ENCODE measurements at places on chromosomes 5 and 9.

- no peak for DNase-seq
Observed at GRCh38 chr5:170614720-170615119, 110.9 kb downstream of the KCNIP1 start.

DNA sequence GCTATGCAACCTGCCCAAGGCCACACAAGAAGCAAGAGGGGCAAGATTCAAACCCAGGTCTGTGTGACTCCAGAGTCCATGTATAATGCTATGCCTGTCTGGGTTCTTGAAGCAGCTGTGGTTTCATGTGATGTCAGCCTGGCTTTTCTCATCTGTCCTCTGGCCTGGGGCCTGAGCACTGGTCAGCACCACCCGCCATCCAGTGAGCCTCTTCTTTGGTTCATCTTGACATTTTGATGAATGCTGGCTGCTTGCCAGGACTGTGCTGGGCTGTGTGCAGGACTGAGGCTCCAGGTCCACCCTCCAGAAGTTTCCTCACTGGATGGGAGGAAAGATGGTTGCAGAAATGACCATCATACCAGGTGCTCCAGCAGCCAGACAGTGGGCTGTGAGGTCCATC lies 61.5 kb downstream of the TSTD2 start:
- no peak for DNase-seq

- no peak for DNase-seq
Observed at GRCh38 chr9:129635099-129636065, 6.6 kb downstream of the ASB6 start.

DNA sequence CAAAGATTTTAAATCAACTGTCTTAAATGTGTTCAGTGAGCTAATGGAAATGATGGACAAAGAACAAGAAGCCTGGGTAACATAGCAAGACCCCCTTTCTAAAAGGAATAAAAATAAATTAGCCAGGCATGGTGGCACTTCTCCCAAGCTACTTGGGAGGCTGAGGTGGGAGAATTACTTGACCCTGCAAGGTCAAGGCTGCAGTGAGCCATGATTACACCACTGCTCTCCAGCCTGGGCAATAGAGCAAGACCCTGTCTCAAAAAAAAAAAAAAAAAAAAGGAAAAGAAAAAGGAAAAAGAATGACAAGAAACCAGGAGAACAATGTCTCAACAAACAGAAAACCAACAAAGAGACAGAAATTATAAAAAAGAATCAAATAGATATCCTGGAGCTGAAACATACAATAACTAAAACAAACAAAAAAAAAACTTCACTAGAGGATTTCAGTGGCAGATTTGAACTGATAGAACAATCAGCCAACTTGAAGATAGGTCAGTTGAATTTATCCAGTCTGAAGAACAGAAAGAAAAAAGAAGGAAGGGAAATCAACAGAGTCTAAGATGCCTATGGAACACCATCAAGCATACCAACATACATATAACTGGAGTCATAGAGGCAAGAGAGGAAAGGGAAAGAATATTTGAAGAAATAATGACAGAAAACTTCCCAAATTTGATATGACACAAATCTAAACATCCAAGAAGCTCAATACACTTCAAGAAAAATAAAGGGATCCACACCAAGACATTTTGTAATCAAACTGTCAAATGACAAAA lies 16.8 kb upstream of the SLC35D2 start:
- DNase-seq, result no peak

GRCh38 chr5:61440596-61440995 lies 108.5 kb downstream of the ZSWIM6 start:
- DNase-seq, result no peak

DNA sequence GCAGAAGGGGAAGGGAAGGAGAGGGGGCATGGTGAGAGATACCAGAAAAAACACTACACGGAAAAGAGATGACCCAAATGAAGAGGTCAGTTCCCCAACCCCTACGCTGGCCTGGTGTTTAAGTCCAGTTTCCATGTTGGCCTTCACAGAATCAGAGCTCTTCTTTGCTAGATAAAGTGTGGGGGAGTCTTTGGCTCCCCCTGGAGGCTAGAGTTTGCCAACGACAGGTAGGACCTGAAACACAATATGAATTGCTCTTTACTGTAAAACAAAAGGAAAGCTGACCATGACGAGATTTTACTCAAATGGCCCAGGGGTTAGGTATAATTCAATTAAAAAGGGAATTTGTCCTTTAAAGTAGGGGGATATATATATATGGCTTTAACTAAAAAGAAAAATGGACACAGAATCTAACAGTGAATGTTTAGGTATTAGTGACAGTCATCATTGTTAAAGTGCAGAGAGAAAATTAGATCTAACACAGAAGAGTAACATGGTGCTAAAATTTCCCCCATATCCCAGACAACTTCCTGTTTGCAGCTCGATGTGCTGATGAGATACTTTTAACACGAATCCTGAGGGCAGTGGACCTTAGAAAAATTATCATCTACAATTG lies 92.0 kb downstream of the SV2C start:
- DNase-seq, result no peak

GRCh38 chr5:69288688-69289087 lies 43.9 kb downstream of the CCDC125 start:
- no peak for DNase-seq

DNA sequence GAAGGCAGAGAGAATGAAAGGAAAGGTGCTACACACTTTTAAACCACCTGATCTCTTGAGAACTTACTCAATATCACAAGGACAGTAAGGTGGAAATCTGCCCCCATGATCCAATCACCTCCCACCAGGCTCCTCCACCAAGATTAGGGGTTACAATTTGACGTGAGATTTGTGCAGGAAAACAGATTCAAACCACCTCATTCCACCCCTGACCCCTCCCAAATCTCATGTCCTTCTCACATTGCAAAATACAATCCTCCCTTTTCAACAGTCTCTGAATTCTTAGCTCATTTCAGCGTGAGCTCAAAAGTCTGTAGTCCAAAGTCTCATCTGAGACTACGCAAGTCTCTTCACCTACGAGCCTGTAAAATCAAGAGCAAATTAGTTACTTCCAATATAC lies 768.3 kb upstream of the COX7C start:
- no peak for DNase-seq

GRCh38 chr5:150323092-150323491 lies 20.4 kb upstream of the ARSI start:
- DNase-seq, result no peak

- DNase-seq, result no peak
Observed at GRCh38 chr9:130912932-130913598, 16.5 kb upstream of the QRFP start.

- no peak for DNase-seq
Observed at GRCh38 chr5:151318850-151319732, 15.5 kb upstream of the SLC36A3 start.

DNA sequence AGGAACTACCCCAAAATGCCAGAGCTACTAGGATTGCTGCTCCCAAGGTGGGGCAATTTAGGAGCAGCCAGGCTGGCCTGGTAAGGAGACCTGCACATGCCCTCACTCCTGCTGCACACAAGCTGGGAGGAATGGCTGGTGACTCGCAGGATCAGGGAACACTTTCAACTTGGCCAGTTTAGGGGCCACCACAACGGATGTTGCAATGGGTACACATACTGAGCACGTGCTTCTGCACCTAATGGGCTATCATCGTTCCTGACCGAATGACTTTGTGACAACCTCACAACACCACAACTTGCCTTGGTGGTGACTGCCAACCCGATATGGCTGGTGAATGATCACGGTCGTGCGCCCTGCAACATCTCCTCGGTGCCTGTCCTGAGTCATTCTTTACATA lies 172.0 kb downstream of the ROR2 start:
- no peak for DNase-seq

GRCh38 chr5:37208883-37209797 lies 40.0 kb downstream of the CPLANE1 start:
- no peak for DNase-seq

GRCh38 chr9:104882566-104882965 lies 45.4 kb downstream of the ABCA1 start:
- DNase-seq, result no peak

DNA sequence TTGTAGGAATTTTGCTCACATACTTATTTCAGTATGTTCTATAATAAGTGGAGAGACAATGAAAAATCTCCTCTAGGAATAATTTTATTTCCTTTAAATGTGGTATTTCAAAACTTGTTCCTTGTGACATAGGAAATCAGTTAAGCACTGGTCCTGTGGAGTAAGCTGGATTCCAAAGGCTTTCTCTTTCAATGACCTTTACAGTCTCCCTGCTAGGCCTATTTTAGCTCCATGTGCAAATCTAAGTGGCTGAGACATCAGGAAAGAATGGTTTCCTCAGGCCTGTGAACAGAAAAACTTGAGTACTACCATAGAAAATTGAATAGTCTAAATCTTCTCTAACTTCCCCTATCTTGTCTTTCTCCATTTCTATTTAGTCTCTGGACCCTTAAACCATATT lies 514.2 kb upstream of the TLE4 start:
- no peak for DNase-seq

DNA sequence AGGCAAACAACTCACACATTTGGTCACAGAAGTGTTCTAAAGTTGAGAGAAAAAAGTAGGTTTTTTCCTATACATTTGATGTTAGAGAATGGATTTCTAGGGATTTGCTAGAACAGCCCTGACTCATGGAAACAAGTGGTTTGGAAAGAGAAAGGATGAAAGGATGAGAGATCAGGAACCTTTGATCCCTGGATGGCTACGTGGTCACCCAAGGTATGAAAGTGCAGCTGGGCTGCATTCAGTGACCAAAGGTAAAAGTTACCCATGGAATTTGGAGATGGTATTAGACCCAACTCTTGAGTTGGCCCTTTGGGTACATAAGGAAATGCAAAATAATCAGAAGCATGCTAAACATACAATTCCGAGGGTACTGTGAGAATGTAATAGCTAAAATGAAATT lies 61.3 kb upstream of the SPIN1 start:
- no peak for DNase-seq

- no peak for DNase-seq
Observed at GRCh38 chr5:65779643-65780042, 57.6 kb downstream of the NLN start.

GRCh38 chr9:74443036-74443750 lies 53.9 kb upstream of the RORB start:
- DNase-seq, result no peak

DNA sequence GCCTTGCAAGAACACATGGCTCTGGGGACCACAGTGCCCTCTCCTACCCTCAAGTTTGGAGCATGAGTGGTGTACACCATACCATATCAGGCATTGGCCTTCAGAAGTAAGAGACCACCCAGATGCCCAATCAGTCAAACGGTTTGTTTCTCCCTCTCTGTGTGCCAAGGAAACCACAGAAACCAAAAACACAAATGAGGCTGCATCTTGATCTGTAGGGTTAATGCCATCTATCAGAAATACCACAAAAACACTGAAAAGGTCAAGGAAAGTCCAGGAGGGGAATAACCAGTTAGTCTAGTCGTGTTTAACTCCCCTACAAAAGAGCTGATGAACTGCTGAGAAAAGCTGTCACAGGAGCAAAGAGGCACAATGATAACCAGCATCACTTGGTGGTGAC lies 78.4 kb downstream of the INSYN2B start:
- DNase-seq, result no peak

- DNase-seq, result no peak
Observed at GRCh38 chr5:4735261-4735660, 404.9 kb upstream of the ADAMTS16 start.

DNA sequence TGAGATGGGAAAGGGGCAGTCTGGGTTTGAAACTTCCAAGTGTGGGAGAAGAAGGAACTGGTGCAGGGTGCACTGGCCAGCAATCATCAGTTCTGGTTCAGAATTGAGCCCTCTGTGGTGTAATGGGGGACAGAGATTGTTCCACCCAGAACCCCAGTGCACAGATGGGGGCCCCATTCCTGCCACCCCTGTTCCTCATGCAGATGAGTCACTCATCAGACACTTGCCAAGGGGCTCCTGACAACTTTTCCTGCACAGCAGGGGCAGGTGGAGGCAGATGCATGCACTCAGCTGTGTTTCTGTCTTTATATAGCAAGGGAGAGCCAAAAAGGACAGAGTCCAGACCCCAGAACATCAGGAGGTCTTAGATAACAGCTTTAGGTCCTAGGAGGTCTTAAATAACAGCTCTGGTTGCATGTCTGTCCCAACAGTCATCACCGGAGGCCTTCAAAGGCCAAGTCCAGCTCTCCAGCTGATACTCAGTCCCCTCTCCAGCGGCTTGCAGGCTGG lies 252.9 kb downstream of the HSPA4 start:
- no peak for DNase-seq

- DNase-seq, result no peak
Observed at GRCh38 chr5:52895075-52895474, 94.1 kb upstream of the ITGA2 start.

GRCh38 chr5:172773481-172774469 lies 2.8 kb upstream of the DUSP1 start:
- DNase-seq, result no peak

GRCh38 chr9:126861707-126862103 lies 1.3 kb downstream of the ZBTB34 start:
- DNase-seq, result no peak

GRCh38 chr9:96131825-96132224 lies 170.2 kb downstream of the HSD17B3 start:
- no peak for DNase-seq

GRCh38 chr5:166262395-166262794 lies 2029.0 kb upstream of the WWC1 start:
- no peak for DNase-seq

- no peak for DNase-seq
Observed at GRCh38 chr5:142006363-142007236, 6.2 kb downstream of the GNPDA1 start.

- no peak for DNase-seq
Observed at GRCh38 chr9:125549891-125550885, 156.8 kb downstream of the MAPKAP1 start.

DNA sequence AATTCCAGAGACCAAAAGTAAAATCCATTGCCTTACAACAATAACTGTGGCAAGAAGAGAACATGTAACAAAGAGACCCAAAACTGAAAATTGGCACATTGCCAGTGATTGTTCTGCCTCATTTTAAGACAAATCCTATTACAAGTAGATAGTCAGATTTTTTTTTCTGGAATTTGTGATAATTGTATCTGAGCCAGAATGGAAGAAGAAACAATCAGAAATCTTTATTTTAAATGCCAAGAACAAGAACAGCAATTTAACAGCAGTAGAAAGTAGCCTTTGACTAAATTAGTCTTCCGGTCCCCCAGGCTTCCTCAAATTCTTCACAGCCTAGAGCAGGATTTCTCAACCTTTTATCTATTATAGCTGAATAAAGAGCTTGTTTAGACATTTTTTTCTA lies 106.7 kb upstream of the PTPN3 start:
- DNase-seq, result no peak

DNA sequence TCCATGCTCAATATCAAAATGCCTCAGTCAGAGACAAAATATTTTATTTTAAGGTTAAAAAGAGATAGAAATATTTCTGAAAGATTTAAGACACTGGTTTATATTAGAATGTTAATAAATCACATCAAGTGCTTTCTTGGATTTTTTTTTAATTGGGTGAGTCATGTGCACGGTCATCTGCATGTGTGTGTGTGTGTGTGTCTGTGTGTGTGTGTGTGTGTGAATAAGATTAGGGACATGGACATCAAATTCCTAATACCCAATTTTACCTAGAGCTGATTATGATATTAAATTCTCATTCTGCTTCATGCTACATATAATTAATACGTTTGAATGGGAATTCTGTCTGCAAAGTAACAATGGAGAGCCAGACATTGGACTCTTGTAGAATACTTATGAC lies 122.9 kb downstream of the BASP1 start:
- no peak for DNase-seq

GRCh38 chr9:129619787-129620668 lies 873 bp downstream of the C9orf50 start:
- no peak for DNase-seq

GRCh38 chr9:34311499-34312185 lies 17.4 kb downstream of the KIF24 start:
- DNase-seq, result no peak

Measured in NCI-H1417 treated with DMSO at 0.1 percent for 48 hours (cell line).